ENCODE measurements at places on chromosomes 13 and 19.

- no peak for DNase-seq
These were observed 69.6 kb downstream of the RNASEH2B start for GRCh38 chr13:50979187-50979586.

DNA sequence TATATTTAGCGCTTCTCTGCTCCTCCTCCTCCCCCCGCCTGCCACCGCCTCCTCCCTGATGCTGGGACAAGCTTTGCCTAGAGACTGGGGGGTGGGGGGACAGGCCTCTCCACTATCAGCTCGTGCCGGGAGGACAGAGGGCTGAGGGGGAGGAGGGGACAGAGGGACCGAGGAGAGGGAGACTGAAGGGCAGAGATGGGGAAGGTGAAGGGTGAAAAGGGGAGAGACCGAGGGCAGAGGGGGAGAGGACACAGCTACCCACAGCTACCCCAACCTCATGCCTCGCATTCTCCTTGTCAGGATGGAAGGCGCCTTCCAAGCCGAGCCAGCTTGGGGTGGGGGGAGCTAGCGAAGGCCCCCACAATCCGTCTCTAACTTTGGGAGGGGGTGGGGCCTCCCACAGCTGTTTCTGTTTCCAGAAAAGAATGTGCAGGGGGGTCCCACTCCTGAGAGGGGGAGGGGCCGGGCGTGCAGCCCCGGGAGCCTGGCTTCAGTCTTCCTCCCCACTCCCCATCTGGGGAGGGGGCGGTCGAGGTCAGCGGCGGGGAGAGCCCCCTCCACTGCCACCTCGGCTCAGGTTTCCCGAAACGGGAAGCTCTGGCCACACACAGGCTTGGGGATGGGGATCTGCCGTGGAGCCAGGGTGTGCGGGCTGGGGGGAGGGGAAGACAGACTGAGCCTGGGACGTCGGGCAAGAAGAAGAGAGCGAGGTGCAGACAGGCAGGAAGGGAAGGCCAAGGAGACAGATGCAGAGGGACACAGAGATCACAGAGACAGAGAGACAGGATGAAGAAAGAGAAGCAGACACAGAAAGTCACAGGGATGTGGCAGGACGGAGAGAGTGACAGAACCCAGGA is 1.6 kb downstream of the DACT3 start:
- no peak for DNase-seq

GRCh38 chr19:6793411-6793810 is 20.9 kb downstream of the VAV1 start:
- no peak for DNase-seq

DNA sequence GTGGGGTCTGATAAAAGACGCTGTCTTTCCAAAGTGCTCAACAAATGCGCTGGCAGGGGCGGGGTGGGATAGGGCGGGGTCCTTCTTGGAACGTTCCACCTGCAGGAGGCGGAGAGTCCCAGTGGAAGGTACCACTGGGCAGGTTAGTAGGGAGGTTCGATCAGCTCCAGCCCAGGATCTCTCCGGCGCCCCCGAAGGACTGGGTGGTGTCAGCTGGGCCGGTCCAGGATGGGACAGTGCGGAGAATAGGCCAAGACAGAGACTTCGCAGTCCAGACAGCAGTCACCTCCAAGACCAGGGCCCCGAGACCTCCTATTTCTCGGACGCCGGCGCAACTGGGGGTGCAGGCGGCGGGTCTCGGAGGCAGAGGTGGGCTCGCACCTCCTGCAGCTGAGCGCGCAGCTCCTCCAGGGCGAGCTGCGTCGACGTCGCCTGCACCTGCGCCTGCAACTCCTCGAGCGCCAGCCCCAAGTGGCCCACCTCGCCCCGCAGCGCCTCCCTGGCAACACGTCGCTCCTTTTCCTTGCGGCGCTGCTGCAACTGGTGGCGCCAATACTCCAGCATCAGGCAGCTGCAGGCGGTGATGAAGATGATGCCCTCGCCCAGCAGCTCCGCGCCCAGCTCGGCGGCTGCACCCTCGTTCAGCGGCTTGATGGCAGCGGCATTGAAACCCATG is 21.6 kb downstream of the VASP start:
- DNase-seq: no peak

GRCh38 chr19:29505097-29505824 is 20.5 kb upstream of the VSTM2B start:
- DNase-seq: no peak

DNA sequence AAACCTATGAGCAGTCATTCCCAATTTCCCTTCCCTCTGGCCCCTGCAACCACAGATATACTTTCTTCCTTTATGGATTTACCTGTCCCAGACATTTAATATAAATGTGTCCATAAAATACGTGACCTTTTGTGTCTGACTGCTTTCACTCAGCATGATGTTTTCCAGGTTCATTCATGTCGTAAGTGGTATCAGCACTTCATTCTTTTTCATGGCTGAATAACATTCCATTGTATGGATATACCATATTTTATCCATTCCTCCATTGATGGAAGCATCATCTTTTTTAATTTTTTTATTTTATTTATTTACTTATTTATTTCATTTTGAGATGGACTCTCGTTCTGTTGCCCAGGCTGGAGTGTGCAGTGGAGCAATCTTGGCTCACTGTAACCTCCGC is 8.0 kb upstream of the PPP6R1 start:
- DNase-seq: no peak

DNA sequence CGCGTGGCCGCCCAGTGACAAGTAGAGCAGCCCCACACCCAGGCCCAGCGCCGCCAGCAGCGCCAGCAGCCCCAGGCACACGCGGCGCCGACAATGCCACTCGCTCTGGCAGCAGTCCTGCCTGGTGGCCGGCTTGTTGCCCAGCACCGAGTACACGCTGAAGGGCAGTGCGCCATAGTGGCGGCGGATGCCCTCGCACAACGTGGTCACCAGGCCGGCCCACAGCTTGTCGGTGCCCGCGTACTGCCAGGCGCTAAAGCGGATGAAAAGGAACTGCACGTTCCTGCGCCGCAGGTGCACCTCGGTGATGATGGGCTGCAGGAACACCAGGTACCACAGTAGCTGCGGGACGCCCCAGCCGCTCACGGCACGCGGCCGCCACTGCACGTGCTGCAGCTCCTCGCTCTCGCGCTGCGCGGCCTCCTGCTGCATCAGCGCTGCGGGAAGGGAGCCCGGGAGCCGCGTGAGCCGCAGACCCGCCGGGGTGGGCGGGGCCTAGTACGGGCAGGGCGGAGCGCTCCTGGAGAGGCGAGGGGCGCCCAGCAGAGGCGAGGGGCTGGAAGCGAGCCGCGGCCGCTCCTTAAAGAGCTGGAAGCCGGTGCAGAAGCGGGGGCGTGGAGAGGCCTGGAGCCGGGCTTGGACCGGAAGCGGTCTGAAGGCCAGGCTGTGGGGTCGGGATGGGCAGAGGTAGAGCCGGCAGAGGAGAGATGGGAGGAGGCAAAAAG is 7.3 kb downstream of the NKPD1 start:
- DNase-seq: no peak

DNA sequence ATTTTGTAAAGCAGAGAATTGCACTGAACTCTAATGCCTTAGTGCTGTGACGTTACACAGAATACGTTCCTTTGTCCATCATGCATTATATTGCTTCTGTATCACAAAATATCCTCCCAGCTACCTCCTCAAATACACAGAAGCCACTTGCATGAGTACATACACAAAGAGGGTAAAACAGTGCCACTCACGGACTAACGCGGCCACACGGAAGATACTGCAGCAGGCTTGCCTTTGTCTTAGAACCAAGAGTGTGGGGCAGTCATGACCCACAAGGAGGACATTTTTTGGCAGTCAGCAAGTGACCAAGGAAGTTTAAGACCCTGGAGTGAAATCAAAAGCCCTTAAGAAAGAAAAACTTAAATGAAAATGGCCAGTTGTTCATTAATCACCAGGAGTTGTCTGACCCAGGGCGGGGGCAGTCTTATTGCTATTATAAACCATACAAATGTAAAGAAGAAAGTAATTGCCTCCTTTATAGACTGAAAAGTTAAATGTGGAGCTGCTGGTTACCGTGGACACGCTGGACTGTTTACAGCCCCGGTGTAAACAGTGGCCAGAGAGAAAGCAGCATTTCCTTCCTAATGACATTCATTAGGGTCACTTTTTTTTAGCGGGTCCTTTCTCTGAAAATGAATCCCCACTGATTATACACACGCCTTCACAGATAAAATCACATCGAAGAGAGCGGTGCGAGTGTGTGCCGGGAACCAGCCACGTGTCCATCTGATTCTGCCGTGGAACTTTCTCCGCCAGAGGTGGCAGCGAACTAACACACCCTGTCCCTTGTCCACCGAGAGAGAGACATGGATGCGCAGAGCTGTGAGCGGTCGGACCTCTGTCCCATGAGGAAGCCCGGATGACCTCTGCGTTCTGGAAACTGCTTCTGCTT is 66.8 kb downstream of the SOX1 start:
- no peak for DNase-seq

- no peak for DNase-seq
These were observed 19.7 kb downstream of the ZFR2 start for GRCh38 chr19:3849092-3849491.

GRCh38 chr19:42316223-42317211 is 3.4 kb downstream of the TMEM145 start:
- DNase-seq: no peak

- no peak for DNase-seq
These were observed 33.8 kb upstream of the LRCH1 start for GRCh38 chr13:46519182-46519581.

DNA sequence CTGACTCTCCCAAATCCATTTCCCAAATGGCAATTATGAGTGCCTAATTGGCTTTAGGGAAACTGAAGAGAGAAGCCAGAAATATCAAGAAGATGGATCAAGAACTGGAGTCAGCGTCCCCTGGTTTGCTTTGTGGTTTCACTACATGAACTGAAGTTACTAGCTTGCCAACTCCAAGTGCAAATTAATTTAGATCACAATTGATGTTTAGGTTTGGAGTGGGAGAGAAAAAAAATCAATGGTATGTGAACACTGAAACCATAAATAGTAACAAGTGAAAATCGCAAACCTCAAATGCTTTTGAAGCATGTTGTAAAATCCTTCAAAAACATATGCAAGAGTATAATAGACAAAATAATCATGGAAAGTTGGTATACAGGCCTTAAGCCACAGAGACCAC is 1528.6 kb upstream of the SLC10A2 start:
- DNase-seq: no peak

DNA sequence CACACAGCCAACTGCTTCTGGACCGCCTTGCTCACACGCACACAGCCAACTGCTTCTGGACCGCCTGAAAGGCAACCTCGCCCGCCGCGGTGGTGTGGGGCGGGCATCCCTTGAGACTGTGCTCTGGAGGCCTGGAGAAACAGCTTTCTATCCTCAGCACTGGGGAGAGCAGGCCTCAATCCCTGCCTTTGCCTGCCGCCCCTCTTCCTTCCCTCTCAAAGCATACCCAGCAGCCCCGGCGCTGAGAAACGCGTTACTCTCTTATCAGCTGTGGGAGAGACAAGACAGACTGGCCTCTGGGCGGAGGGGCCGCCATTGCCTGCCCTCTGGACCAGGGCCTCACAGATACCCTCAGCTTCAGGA is 2.9 kb downstream of the LIPE start:
- DNase-seq: no peak

DNA sequence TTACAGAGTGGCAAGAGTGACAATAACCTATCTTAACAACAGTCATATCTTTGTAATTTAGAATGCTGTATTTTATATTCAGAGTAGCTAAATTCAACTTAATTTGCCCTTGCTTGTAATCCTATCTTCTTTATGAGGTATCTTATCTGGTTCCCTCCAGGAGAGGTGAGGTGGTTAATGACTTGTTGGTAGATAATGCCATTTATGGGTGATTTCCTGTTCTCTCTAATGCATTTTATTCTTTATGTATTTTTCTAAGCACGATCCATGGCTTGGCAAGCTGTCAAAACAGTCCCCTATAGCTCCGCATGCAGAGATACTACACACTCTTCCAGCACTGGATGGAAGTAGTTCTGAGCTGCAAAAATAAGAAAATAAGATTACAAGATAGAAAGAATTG is 267.9 kb downstream of the LMO7 start:
- DNase-seq: no peak

DNA sequence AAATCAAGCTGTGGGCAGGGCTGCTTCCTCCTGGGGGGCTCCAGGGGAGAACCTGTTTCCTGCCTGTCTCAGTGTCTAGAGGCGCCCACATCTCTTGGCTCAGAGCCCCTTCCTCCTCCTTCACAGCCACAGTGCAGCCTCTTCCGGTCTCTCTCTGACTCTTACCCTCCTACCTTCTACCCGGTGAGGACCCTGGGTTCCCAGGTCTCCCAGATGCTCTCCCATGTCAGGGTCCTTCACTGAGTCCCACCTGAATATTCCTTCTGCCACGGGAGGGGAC is 153.1 kb downstream of the KDM4B start:
- no peak for DNase-seq

- no peak for DNase-seq
These were observed 418.9 kb downstream of the DIAPH3 start for GRCh38 chr13:59744747-59745391.

DNA sequence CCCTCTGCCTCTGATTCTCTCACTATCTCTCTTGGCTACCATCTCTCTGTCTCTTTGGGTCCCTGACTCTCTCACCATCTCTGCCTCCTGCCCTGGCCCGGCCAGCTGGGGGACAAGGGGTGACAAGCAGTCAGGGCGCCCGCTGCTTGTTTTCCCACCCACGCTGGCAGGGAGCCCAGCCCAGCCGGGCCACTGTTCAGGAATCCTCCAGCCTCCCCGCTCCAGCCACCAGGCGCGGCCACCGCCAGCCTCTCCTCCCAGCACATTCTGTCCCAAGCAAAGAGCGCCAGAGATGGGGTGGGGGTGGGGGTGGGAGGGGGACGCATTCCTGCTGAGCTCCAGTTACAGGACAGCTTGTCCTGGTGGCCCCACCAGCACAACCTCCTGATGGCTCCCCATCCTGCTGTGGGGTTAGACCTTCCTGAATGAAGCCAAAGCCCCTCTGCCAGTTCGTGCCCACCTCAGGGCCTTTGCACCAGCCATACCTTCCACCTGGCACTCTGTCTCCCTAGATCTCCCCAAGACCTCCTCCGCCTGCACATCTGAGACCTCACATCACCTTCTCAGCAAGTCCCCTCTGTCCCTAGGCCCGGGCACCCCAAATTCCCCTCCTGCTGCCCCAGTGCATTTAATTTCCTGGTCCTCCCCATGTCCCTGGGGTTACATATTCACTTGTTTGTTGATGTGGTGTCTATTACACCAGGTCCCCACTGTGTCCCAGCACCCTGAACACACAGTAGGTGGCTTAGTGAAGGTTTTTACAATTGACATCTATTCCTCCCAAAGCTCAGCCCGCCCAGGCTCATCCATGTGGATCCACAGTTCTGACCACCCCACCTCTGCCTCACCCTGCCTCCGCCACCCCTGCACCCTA is 12.5 kb downstream of the ARRDC2 start:
- no peak for DNase-seq

DNA sequence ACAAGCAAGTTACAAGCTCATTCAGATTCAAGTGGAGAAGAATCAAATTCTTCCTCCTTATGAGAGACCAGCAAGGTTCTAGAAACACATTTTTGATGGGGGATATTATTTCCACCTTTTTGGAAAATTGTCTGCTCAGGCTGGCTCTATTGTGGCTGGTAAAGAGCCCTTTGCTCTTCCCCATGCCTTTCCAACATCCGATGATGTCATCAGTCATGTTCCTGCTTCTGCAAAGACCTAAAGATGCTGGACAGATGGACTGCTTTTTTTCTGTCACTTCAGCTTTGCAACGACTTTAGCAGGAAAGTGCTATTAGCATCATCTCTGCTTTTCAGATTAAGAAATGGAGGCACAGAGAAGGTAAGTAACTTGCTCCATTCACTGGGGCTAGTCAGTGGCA is 4.2 kb downstream of the ADGRE3 start:
- no peak for DNase-seq
